ENCODE measurements at places on chromosomes 13 and 19. TPM values are rescaled to one million over a fixed set of nuclear protein-coding genes. Genes with fewer than 3 reads are reported as not detected.
A peak's percentile ranks its signal among the peaks of the same experiment; 100 is the strongest.

The LGALS7B gene
- total RNA-seq: not detected

DNA sequence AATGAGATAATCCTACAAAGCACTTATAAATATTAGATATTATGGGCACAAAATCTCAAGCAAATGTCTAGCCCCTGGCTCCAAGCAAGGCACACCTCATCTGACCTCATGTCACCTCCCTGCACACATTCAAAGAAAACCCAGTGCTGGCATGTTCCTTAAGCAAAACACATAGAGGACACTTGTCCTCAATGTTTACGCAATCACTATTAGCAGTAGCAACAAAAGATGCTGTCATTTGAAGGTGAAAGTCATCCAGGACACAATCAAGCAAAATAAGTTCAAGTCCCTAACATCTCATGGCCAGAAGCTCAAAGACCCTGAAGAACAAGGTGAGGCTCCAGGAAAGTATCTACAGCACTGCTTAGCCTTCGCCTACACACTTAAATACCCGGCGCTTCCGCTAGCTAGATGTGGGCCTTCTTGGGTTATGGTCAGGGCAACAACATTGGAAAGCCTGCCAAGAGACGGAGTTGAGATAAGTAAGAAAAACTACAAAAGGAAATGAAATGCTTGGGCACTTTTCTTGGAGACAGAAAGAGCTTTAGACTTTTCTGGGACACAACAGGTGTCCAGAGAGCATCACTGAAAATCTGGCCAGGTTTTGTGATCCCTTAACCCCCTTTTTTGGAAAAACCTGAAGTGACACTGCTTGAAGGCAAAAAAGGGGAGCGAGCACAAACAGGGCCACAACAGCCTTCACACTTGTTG is 85.7 kb downstream of the FOXO1 start:
- DNase-seq: no peak

- peak; percentile 33 for DNase-seq
These were observed 5.8 kb downstream of the PCDH9 start for GRCh38 chr13:67224148-67224846.

The SIGLEC5 gene
- not detected for total RNA-seq

DNA sequence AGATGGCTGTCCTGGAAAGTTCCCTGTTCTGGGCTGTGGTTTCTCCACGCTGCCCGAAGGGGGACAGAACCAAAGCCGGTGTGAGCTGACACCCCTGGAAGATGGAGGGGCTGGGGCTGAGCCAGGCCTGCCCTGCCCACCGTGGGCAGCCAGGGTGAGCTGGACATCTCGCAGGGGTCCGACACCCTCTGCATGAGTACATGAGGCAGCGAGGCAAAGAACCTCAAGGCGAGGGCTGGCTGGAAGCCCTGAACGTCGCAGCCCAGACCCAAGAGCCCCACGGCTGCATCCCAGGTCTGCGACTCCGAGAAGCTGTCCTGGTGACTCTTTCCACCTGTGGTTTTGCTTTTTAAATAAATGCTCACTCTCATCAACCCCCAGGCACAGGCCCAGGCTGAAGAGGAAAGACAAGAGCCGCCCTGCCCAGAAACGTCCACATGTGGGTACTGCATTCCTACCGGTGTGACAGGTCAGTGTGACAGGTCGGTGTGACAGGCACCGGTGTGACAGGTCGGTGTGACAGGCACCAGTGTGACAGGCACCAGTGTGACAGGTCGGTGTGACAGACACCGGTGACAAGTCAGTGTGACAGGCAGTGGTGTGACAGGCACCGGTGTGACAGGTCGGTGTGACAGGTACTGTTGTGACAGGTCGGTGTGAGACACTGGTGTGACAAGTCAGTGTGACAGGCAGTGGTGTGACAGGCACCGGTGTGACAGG is 30.6 kb downstream of the GAS6 start:
- no peak for DNase-seq

GRCh38 chr13:94880463-94880862 is 168.1 kb upstream of the SOX21 start:
- DNase-seq: no peak

The GALP gene
- not detected for total RNA-seq

GRCh38 chr13:74133657-74134201 is 475 bp downstream of the KLF12 start:
- DNase-seq: peak; percentile 65

- DNase-seq: no peak
These were observed 17.9 kb upstream of the RFC3 start for GRCh38 chr13:33799950-33800592.

DNA sequence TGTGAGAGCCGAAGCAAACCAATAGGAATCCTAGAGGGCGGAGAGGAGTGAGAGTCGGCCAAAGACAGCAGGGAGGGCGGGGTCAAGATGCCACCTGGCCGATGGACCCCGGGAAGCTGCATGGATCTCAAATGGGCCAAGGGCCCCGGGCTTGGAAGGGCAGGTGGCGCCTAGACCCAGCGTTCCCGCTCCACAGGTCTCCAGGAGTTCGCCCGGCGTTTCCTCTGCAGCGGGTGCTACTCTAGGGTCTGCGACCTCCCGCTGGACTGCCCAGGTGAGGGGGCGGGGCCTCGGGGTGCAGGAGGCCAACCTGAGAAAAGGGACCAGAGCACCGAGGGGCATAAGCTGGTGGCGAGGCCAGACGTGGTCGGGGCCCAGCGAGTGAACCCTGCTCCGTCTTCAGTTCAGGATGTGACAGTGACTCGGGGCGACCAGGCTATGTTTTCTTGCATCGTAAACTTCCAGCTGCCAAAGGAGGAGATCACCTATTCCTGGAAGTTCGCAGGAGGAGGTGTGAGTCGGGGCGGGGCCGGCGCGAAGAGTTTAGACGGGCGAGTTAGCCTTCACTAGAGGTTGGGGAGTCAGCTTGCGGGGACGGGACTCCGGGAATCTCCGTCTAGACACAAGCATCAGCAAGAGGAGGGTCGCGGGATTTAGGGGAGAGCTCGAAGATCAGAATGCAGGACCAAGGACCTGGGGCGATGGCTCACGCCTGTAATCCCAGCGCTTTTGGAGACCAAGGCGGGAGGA is 9.9 kb downstream of the SPACA6 start:
- peak; percentile 56 for DNase-seq

DNA sequence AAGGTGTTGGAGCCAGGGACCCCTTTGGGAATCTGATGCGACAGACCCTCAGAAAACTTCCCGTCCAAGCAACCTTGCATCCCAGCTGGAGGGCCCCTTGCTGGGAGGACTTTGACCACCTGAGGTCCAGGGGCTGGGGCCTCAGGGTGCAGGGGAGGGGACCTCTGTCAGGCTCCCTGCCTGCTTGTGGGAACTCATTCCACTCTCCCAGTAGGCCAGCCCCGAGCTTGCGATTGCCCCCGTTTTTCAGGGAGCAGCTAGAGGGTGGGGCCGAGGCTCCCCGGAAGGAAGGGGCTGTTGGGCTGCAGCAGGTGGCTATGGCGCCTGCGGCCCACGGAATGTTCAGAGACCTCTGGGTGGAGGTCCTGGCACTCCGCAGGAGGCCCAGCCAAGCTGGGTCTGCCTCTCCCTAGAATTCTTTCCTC is 2.8 kb downstream of the GNA11 start:
- no peak for DNase-seq

DNA sequence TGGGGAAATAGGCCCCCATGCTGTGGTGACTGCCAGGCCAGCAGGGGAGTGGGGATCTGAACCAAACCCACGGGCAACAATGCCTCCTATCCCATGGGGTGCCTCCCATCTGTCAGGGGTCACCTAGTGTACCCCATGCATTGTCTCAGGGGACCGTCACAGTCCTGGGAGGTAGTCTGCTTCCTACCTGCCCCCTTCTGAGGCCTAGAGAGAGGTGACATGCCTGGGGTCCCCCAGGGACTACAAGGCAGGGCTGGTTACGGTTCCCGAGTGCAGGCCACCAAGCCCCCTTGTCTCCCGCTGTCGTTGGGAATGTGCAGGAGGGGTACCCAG is 11.1 kb downstream of the NDUFB7 start:
- DNase-seq: no peak

The SMIM24 gene
- 3.8 TPM for total RNA-seq

DNA sequence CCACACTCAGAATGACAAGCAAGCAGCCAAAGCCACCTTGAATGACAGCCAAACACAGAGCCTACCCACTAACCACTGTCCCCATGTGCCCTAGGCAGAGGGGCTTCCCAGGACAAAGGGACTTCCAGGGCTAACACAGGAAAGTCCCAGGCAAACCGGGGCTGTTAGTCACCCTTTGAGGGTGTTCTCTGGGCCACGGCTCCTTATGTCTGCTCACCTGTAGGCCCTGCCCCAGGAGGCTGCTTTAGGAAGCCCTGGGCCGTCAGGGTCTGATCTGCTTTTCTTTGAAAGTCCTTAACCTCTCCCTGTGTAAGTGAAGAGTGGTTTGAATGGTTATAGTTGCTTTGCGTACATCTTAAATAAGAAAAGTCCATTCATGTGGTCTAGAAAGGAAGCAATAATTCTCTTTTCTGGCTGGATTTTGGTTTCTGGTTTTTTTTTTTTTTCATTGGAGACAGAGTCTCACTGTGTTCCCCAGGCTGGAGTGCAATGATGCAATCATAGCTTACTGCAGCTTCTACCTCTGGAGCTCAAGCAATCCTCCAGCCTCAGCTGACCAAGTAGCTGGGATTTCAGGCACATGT is 161.4 kb downstream of the EFNB2 start:
- no peak for DNase-seq

DNA sequence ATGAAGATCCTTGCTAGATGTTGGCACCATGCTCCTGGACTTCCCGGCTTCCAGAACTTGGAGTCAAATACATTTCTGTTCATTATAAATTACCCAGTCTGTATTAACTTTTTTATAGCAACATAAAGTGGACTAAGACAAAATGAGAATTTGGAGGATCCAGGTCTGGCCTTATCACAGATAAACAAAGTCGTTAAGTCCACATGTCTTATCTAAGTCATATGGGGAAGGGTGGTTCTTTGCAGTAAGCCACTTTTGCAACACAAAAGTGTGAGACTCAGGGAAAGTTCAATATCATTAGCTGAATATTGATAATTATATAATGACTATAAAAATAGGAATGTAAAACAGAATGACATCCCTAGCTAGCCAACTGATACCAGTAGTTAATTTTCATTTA is 91.6 kb upstream of the SIAH3 start:
- DNase-seq: no peak

The LAIR2 gene
- total RNA-seq: not detected

The PCSK4 gene
- 9.8 TPM for total RNA-seq

DNA sequence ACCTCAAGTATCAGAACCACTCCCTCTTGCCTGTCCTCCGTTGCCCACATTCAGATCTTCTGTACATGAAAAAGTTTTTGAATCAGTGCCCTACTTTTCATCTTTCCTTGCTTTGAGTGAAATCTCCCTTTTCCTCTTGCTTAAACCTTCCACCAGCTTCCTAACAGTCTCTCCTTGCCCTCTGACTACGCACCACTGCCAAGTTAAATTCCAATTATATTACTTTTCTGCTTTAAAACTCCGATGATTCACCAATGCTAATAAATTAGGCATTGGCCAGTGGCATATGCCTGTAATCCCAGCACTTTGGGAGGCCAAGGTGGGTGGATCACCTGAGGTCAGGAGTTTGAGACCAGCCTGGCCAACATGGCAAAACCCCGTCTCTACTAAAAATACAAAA is 30.7 kb upstream of the RFXAP start:
- no peak for DNase-seq

DNA sequence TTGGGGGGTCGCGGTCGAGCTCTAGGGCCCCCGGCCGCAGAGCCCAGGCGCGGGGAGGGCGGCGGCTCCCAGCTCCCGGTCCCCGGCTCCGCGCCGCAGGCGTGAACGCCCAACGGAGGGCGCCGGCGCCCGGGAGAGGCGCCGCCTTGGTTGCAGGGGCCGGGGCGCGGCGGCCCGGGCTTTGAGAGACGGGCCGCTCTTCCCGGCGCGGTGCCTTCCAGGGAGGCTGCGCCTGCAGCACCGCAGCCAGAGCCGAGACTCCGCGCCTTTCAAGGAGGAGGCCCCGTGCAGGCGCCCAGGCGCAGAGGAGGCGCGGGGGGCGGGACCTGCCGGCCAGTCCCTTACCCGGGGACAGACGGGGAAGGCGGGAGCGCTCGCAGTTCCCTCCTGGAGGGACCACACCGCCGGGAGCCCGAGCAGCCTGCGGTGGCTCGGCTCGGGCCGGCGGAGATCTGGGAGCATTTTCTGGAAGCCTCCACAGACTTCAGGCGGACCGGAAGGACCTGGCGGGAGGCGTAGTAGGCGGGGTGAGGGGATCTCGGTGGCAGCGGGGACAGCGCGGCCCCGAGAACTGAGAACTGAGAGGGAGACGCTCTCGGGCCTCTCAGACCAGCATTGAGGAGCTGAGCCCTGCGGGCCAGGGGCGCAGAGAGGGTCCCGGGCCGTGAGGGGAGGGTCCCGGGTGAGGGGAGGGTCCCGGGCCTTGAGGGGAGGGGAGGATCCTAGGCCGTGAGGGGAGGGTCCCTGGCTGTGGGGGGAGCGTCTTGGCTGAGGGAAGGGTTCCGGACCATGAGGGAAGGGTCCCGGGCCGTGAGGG is 25.5 kb upstream of the MCF2L start:
- peak; percentile 81 for DNase-seq

DNA sequence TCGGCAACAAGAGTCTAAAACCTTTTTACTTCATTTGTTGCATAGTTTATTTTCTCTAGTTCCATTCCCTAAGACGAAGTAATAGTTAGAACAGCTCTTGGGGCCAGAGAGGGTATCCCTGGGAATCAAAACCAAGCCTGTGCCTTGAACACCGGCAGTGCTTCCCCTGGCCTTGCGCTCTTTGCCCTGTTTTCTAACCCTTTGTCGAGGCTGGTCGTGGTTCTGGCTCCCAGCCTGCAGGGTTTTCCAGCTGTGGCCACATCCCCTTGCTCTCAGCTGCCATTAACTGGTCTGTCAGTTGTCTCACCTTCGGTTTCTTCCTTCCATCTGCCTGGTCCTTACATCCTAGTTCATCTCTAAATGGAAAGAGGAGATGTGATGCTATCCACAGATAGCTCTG is 61.0 kb downstream of the HSPH1 start:
- no peak for DNase-seq

The MBD3L2 gene
- not detected for total RNA-seq

GRCh38 chr19:9178901-9179300 is at the start of gene OR7D2:
OR7D2 (plus strand) TSS chr19:9178979; CDS start chr19:9185782, 6,803 bp downstream.
- DNase-seq: no peak

GRCh38 chr13:78215458-78216108 is 297.0 kb upstream of the EDNRB start:
- DNase-seq: no peak

The CLASRP gene
- 63.4 TPM for total RNA-seq

- no peak for DNase-seq
These were observed 57.9 kb downstream of the RXFP2 start for GRCh38 chr13:31797154-31797775.

Data from H1 (cell line).